ENCODE measurements at places on chromosomes 3 and 15. TPM values are rescaled to one million over a fixed set of nuclear protein-coding genes. Genes with fewer than 3 reads are reported as not detected.

- DNase-seq: no peak
Observed at GRCh38 chr15:83926116-83926515, 272.2 kb downstream of the ADAMTSL3 start.

DNA sequence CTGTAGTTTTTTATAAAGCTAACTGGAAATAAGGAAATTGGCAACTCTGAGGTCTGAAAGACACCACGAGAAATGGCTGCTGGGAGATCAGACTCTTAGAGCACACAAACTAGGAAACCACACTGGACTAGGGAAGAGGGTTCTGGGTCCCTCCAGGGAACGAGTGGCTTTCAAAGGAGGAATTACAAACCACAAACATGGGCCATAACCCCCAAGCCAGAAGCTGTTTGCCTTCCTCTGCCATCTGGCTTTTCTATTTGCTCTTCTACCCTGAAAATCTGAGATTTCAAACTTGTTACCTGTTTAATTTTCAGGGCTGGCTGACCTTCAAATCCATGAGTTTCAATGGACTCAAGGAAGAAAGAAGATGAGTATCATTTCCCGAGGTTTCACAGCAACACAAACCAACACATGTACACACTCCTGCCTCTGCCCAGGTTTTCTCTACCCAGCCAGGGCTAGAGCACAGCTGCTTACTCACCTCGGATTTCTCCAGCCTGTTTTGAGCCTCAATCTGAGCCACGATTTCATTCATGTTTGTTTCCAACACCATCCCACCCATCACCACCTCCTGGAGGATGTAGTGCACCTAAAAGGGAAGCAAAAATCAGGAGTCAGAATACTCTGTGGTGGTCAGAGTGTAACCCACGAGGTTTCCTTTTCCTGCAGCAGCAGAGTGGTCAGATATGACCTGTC is 22.6 kb upstream of the ANPEP start:
- no peak for DNase-seq

GRCh38 chr3:196976941-196977340 is 8.3 kb upstream of the PIGZ start:
- DNase-seq: no peak

DNA sequence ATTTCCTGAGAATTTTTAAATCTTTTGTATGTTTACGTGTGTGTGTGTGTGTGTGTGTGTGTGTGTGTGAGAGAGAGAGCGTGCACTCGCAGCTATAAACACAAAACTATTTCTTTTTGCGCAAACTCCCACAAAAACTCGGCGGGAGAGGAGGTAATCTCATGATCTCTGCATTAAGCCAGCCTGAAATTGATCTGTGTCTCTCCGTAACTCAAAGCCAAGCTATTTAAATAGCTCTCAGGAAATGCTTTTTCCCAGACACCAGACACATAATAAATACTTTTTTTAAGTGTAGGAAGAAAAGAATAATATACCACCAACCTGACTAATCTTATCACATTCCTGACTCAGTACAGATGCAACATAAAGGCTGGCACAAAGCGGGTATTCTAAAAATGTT is 226.8 kb downstream of the MAGI1 start:
- no peak for DNase-seq

The SLC9A9 gene
- 13.8 TPM for total RNA-seq

The GRAMD1C gene
- 0.29 TPM for total RNA-seq

DNA sequence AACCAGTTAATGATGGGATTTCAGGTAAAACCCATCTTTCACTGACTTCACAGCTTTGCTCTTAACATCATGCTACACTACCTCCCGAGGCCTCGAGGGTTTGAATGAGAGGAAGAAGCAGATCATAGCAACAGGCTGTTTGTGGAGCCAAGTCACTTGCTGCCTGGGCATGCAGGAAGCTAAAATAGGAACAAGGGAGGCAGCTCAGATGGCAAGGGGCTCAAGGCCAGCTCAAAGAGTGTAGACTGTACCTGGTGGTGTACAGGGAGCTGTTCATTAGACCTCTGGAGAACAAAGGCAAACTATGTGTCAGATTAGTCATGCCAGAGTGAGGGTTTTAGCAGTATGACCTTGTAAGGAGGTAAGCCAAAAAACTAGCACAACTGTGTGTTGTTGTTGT is 28.8 kb downstream of the ARRDC4 start:
- DNase-seq: no peak

DNA sequence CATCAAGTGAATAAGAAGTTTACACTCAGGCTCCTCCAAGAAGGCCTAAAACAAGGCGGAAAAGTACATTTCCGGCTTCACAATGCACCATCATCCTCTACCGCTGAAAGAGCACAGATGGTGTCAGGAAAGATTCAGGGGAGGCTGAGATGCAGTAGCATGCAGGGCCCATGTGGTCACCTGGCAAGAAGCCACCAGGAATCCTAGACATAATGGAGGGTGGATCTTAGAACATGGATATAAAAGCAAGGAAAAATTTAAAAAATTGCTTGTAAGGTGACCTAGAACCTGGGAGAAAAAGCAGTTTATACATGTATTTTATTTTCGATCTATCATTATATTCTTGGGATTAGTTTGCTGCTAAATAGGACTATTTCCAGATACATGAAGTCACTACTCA is 21.9 kb upstream of the OTOL1 start:
- DNase-seq: no peak

DNA sequence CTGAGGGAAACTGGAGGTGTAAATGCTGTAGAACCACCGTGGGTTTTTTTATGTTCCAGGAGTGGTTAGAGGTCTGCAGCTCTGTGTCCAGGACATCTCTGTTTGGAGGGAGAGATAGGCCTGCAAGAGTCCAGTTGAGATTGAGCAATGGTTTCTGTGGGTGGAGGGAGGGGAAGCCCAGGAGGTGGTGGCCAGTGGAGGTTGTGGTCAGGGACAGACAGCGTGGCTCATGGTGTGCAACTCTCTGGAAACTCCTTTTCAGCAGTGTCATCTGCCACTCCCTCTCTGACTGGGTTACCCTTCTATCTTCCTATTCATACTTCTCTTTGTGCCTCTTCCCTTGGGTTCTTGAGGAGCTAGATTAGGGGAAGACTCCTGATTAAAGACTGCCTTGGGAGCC is 9.6 kb downstream of the XCR1 start:
- DNase-seq: no peak

GRCh38 chr3:169822091-169822490 is 9.4 kb upstream of the LRRC34 start:
- no peak for DNase-seq

DNA sequence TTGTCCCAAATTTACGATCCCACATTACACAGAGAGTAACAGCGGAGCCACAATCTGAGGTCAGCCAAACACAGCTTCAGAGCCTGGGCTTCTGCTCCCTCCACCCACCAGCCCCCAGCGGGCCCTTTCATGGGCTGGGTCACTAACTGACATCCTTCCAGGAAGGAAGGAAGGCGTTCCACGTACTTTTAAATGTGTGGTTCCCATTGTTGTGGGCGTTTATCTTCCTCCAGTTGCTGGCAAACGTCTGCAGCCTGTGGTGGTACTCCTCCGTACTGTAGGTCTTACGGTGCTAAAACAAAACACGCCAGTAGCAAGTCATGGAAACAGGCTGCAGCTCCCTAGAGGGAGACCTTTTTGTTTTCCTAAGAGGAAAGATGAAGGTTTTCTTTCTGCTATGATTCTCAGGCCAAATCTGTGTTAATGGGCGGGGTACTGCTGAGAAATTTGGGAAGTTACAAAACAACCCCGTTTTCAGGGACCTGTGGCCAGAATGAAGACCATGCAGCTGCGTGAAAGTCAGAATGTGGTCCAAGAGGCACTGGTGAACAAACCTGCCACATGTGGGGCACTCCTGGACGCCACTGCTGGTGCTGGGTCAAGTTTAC is 7.6 kb downstream of the CTSH start:
- peak; percentile 34 for DNase-seq

DNA sequence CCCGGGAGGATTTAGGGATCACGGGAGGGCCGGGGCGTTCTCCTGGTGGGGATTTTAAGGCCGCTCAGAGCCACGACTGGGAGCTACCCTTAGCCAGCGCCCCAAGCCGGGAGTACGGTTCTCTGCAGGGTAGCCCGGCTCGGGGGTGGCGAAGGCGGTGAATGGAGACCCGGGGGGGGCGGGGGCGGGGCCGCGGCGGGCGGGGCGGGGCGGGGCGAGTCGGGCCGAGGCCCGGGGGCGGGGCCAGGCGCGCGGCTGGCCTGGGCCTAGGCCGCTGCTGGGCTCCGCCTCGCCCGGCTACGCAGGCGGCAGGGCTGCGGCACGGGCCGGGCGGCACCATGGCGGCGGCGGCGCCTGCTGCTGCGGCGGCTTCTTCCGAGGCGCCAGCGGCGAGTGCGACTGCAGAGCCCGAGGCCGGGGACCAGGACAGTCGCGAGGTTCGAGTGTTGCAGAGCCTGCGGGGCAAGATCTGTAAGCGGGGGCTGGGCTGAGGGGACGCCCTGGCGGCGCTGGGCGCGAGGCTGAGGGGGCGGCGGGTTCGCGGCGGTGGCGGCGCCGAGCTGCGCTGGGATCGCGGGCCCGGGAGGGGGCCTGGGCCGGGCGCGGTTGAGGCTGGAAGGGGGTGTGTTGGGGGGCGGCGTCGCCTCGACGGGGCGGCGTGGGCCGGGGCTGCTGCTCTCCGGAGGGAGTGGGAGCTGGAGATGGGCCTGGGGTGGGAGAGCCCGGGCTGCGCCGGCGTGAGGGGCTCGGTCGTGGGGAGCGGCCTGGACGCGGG is at the start of gene RASA2:
TSS of gene RASA2 (plus strand) at position 282 of the 775 bp plus-strand sequence. CDS start at position 339, 57 bp downstream.
- DNase-seq: peak; percentile 48

The CACNA2D3 gene
- not detected for total RNA-seq

DNA sequence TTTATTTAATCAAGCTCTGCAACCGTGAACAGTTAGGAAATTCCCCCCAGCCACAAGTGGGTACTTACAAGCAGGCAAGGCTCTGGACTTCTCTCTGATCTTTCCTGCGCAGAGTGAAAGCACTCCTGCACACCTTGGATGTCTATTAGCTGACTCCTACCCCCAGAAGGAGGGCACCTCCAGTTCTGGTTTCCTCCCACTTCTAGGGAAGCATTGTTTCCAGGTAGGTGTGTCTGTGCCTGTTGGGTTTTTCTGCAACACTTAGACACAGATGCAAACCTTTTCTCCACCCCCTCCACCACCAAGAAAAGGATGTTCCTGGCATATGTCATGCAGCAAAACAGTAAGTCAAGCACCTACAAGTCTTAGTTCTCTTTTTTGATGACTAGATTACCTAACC is at the start of gene ZBED2:
TSS of gene ZBED2 (minus strand) at position 115 of the 400 bp plus-strand sequence. CDS start 1,145 bp downstream, outside the sequence.
- DNase-seq: no peak

The OR5K2 gene
- total RNA-seq: not detected

The SI gene
- total RNA-seq: not detected

DNA sequence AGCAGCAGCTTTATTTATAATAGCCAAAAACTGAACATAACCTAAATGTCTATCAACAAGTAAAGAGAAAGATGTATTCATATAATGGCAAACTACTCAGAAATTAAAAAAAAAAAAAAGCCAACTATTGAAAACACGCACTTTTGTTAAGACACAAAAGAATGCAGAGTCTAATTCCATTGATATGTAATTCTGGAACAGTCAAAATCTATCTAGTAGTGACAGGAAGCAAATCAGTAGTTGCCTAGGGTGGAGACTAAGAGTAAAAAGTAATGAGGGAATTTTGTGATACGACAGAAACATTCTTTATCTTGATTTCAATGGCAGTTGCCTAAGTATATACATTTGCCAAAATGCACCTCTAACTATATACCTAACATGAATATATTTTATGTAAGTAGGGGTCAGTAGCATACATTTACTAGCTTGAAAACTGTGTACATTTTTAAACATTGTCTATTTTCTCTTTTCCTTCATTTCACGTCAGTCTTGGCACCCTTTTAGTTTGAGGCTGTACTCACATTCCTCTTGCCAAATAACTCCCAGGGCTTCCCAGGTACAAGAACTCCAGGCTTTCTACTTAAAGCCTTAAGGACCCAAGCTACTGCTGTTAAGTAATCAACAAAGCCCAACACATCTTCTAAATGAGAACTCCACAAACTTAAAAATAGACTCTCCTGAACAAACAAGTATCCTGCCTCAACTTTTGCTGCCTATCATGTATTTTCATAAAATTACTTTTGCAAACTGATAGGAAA is 54.7 kb downstream of the ADAM10 start:
- DNase-seq: no peak

DNA sequence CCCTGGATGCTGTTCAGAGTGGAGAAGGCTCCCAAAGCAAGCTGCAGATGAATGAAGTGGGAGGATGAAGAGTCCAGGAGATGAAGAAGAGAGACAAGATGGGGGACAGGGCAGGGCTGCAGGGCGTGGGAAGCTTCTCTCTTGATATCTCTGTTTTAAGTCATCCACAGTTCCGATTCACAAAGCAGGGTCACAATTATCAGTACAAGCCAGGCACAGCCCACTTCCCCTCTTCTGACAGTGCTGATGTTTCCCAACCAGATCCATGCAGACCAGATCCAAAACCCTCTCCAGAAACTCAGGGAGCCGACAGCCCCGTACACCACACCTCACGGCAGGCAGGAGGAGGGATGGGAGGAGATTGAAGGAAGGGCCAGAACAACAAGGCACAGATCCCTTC is 31.1 kb downstream of the NTRK3 start:
- no peak for DNase-seq

- DNase-seq: no peak
Observed at GRCh38 chr15:73053398-73053723, 1.1 kb downstream of the NEO1 start.

The ROBO2 gene
- total RNA-seq: not detected

The FBXL2 gene
- total RNA-seq: not detected

DNA sequence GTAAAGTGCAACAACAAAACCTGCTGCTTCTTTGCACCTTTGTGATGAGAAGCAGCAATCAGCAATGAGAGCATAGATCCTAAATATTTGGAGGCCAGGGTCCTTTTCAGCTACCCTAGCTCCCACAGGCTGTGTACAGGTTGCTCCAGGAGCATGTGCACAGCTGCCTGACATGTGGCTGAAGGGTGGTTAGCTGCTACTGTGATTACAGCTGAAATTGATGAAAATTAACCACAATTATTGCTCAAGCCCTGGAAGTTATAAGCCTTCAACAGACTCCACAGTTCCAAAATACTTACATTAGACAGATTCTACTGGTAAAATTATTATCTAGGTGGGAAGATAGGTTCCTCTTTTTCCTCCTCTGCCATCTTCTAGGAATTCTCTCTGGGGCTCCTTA is 28.5 kb downstream of the COMMD2 start:
- no peak for DNase-seq

Measured in activated CD4-positive, alpha-beta T cell treated with anti-CD3 and anti-CD28 coated beads, Interleukin-2, amount 10 ng/mL, durations not matched to agents 7 days and 5 days (primary cell).